ENCODE measurements at places on chromosomes 12 and 14.

GRCh38 chr12:12725956-12726554 lies 8.9 kb downstream of the CDKN1B start:
- no peak for DNase-seq

GRCh38 chr12:94078138-94078723 lies 70.1 kb upstream of the PLXNC1 start:
- no peak for DNase-seq

DNA sequence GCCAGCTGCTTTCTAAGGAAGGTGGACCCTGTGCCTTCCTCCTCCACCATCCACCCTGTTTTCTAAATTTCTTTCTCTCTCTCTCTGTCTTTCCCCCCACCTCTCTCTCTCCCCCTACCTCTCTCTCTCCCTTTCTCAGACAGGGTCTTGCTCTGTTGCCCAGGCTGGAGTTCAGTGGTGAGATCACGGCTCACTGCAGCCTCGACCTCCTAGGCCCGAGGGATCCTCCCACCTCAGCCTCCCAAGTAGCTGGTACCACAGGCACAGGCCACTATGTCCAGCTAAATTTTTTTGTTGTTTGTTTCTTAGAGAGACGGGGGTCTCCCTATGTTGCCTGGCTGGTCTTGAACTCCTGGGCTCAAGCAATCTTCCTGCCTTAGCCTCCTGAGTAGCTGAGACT lies 59.8 kb upstream of the STON2 start:
- DNase-seq, result no peak

DNA sequence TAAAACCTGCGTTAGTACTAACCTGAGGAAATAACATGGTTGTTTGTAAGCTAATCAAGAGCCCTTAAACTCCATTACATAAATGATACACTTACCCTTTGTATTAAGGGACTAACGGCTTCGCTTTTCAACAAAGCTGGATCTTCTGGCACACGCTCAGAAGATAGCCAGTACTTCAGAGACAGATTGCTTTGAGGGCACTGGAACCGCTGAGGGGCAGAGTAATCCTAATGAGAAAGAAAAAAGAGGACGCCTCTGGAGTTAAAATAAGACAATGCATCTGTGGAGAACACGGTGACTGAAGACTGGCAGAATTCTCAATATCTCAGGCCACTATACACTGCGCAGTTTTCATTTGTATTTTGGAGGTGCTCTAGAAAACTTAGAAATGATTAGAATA lies 1.5 kb upstream of the KTN1 start:
- DNase-seq, result no peak

GRCh38 chr14:45972416-45972815 lies 679.2 kb downstream of the RPL10L start:
- no peak for DNase-seq

- DNase-seq, result no peak
These were observed 30.1 kb upstream of the CAND1 start for GRCh38 chr12:67239061-67239460.

DNA sequence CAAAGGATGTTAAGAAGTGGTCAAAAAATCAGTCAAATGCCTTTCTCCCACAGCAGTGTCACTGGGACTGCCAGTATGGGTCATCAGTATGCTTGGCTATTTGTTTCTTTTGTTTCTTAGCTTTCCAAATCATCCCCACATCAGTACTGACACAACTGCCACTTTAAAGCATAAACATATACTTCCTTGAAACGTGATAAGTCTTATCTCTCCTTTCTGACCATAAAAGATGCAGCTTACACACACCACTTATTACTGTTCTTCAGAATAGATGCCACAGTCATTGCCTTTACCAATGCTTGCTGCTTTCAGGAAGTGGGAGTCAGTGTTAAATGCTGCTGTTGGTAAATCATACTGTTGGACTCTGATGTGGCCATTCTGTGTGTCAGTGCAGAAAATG lies 18.6 kb upstream of the GARIN2 start:
- DNase-seq, result no peak

DNA sequence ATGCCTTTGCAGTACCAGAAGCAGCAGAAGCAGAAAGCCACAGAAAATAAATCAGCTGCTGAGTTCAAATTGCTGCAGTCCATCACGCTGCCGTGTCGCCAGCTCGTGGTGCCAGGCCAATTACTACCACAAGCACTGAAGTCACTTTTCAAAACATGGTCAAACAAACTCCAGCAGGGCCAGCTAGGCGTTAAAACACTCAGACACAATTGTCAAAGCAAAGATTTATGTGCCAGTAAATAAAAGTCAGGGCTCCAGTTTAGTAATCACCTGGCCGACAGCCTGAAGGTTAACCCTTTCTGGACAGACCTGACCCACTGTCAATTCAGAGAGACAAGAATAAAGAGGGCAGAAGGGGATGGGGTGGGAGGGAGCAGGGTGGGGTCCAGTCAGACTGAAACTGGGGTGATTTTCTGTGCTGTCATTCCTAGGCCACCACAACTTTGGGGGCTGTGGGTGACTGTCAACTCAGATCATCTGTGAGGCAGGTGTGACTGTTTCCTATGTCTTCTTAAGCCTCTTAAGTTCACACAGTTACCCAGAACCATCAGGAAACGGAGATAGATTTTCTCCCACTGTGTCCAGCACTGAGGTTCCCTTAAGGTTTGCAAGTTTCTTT lies 109.8 kb upstream of the FUT8 start:
- DNase-seq, result no peak

- no peak for DNase-seq
These were observed 365 bp downstream of the ING4 start for GRCh38 chr12:6662602-6662905.

GRCh38 chr12:78204926-78205325 lies 374.2 kb downstream of the NAV3 start:
- DNase-seq, result no peak

DNA sequence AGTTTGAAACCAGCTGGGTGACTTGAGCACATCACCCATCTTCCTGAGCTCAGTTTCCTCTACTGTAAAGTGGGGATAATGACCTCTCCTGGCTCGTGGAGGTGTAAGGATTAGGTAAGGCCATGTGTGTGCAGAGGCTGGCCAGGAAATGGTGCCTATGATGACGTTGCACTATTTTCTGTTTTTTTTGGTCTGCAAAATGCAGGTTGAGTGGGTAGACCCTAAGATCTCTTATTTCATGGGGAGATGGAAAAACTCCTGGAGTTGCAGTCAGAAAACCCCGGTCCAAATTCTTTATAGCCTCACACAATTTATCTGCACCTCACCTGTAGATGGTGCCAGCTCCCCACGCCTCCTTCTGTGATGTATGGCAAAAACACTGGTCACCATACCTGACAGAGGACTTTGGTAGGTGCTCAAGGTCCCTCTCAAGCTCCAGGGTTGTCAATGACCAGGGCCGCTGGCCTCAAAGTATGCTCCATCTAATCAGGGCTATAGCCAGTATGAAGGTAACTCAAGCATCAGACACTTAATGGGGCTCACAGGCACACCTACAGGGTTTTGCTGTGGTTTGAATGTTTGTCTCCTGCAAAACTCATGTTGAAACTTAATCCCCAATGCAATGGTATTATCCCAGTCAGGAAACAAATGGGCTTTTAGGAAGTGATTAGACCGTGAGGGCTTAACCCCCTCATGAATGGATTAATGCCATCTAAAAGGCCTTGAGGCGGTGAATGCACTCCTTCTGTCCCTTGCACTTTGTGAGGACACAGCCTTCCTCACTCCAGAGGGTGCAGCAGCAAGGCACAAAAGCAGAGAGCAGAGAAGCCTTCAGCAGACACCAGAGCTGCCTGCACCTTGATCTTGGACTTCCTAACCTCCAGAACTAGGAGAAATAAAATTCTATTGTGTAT lies 17.6 kb downstream of the C14orf132 start:
- DNase-seq, result no peak

DNA sequence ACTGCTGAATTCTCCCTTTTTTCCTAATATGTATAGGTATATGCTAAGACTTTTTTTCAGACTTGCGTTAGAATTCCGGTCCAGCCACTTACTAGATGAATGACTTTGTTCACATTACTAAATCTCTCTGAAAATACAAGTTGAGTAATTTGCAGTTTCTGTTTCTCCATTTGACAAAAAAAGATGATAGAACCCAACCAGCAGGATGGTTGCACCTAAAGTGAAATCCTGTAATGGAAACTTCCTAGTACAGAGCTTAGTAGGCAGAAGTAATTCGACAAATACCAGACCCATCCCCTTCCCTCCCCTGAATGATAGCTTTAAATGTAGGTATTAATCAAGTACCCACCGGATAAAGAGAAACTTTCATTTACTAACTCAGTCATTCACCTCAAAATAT lies 113.6 kb upstream of the RAP1B start:
- DNase-seq, result no peak

GRCh38 chr14:25120261-25120660 lies 70.3 kb upstream of the STXBP6 start:
- DNase-seq, result no peak

DNA sequence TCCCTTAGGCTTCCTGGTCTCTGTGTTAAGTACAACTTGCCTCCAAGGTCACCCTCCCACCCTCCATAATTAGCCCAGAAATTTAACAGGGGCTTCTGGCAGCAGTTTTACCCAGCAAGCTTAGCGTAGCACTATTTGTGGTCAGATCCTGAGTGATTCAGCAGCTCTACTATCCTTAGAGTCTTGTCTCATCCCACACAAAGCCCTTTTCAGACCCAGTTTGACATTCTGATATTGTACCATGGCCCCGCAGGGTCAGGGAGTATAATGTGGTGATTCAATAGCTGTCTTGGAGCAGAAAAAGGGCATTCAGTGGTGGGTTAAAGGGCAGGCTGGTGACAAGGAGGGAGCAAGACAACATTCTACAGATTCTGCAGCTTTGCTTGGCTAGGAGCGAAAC lies 153.8 kb upstream of the DDHD1 start:
- no peak for DNase-seq

GRCh38 chr12:67067453-67068203 lies 201.5 kb upstream of the CAND1 start:
- no peak for DNase-seq

DNA sequence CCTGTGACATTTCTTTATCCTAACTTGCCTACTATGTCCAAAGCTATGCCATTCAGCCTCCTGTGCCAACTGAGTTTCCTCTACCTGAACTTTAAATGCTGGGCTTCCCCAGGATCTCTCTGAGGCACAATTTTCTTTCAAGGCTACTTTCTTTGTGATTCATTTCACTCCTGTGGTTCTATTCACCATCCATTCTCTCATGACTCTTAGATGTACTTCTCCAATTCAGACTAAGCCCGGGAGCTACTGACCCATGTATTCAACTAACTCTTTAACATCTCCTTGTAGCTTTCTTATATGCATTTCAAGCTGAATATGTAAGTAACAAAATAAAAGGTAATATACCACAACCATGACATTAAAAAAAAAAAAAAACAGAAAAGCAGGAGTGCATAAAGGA lies 738.9 kb upstream of the USP15 start:
- no peak for DNase-seq

DNA sequence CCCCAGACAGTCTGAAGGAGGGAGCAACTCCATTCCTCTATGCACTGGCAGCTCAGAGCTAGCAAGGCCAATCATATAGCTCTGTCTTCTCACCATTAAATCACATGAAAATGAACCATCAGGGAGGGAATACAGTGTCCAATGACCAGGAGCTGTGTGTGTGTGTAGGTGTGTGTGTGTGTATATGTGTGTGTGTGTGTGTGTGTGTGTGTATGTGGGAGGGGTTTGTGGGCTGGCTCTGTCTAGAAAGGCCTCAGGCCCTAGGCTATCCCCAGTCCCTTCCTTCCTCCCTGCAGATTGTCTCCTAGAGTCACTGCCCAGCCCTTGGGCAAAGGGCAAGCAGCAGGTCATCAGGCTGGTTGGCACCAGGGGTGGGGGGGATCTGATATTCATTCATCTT lies 5.7 kb upstream of the SUSD6 start:
- no peak for DNase-seq

GRCh38 chr12:107581619-107582015 lies 104.0 kb upstream of the PWP1 start:
- DNase-seq, result no peak

GRCh38 chr12:18254081-18254480 lies 7.2 kb upstream of the PIK3C2G start:
- DNase-seq, result no peak

DNA sequence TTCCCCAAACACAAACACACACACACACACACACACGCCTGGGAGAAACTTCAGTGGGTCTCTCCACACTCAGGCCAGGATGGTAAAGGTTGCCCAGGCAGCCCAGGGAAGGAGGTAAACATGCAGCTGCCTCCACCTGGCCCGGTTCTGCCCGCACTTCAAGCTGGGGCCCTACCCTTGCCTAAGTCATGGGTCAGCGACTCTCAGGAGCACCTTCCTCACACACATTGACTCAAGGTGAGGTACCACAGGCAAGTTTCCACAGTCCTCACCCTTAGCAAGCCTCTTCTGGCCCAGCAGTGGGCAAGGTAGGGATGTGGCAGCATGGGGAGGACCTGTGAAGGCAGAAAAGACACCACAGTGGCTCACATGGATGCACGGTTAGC lies 14.1 kb upstream of the FAIM2 start:
- no peak for DNase-seq

DNA sequence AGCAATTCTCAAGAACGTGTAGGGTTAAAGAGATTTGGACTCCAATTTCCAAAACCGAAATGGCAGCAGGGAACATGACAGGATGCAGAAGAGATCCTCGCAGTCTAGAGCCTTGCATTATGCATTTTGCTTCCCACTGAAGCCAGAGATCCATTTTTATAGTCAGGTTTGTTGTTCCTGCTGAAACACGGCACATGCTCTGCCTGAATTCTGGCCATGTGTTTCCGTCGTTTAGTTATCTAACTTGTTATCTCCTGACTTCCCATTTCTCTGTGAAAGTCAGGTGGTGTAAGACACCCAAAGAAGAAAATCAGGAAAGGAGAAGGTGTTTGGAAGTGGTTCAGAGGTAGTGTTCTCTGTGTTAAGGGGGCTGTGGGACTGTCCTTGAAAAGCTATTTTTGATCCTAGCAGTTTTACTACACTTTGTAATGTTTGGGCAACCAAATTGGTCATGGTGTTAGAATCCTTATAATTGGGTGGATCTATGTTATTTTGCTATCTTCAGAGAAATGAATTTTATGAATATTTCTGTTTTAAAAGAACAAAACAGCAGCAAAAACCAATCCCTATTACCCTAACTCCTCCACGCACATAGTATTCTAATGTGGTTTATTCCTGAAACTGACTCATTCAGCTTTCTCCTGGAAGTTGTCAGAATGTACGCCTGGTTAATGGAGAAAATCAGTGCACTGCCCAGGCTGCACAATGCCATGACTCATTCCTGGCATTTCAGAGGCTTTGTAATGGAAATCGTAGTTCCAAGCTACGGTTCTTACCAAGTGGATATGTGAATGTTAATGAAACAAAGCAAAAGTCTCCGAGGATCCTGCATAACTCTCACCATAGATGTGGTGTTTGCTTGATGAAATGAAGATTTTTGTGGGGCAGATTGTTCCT lies 110.1 kb downstream of the SAMD4A start:
- DNase-seq, result no peak

GRCh38 chr14:78245238-78245637 lies 75.1 kb downstream of the NRXN3 start:
- no peak for DNase-seq

GRCh38 chr14:81458352-81458751 lies 58.2 kb upstream of the STON2 start:
- DNase-seq, result no peak

- DNase-seq, result no peak
These were observed 118.7 kb downstream of the RPAP3 start for GRCh38 chr12:47586952-47587669.
